MM.1S (cell line): ENCODE measurements at places on chromosomes 3 and 15.
A peak's percentile ranks its signal among the peaks of the same experiment; 100 is the strongest.

DNA sequence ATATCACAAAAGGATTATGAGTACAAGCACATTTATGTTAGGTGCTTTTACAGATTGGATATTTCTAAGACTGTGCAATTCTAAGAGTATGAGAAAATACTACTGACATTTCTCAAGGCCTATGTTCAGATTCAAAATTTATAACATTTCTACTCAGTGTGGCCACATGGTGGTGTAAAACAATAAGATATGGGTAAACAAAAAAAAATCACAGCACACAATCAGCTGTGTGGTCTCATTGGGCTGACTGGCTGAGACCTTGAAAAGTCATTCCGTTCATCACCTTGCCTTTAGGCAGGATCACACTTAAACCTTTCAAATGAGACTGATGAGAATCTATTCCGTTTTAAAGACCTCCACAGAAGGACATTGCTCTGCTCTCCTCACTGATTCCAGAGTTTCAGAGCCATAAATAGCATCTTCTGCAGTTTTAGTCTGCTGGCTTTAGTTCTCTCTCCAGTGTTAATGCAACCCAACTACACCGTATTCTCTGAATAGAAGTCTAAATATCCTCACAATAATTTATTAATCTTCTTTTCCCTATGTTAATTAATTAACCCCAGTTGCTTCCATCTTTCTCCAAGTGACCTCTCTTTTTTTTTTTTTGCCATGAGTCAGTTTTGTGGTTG is 158.2 kb downstream of the SPATA16 start:
- DNase-seq = no peak

DNA sequence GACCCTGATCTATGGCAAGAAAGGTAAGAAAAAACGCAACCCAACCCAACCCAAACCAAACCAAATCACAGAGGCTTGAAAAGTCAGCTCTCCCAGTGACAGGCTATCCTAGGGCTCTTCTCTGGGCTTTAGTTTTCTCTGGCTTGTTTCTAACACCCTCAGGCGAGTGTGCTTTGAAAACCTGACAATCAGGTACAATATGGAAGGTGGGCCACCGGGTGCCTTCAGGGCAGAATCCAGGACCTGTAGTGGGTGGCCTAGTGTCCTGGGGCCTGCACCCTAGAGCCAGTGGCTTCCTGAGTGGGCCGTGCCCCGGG is 46.8 kb downstream of the BHLHE40 start:
- DNase-seq = no peak

DNA sequence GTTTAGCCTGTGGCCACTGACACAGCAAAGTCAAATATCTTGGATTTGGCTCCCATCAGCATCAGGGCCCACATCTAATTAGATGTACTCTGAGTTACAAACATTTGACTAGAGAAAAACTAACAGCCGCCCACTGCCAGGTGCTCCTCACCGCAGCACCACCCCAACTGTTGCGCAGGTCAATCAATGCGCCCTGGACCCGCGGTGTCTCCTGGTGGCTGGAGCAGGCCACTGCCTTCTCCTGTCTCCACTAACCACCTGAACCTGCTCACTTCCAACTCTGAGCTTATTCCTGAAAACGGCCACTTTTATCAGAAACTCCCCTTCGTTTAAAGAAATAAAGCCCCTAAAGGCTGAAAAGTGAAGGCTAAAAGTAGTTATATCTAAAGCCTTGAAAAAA is 4.3 kb downstream of the RIOX2 start:
- DNase-seq = no peak

DNA sequence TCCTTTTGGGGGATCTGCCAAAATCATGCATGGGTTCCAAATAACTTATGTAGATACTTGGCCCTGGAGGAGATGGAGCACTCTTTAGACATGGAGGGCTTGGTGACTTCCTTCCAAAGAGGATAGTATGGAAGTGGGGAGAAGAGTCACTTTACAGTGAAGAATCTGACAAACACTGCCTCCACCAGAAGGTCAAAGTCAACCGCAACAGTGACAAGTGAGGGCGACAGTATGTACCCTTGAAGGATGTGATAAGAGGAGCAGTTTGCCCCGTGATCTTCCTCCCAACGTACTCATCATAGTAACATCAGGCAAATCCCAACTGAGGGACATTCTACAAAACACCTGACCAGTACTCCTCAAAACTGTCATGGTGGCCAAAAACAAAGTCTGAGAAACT is 62.0 kb downstream of the LMCD1 start:
- DNase-seq = no peak

- no peak for DNase-seq
Measured at GRCh38 chr15:57451555-57451954, 75.2 kb downstream of the CGNL1 start.

GRCh38 chr15:47486040-47486439 is 231.3 kb upstream of the SEMA6D start:
- DNase-seq = no peak

DNA sequence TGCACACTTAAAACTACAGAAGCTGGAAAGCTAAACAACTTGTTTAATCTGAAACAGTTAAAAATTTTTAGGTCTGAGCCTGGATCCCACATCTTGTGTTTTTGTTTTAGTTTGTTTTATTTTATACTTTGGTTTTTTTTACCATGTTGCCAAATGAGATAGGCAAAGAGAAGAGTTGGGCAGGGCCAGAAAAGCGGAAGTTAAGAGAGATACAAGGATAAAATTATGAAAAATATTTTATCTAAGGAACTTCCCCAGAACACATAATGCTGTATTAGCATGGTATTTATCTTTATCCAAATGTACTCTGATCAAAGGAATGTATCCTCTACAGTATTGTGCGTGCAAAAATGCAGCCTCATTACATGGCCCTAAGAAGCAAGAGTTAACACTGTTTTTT is 50.7 kb downstream of the PROS1 start:
- no peak for DNase-seq

DNA sequence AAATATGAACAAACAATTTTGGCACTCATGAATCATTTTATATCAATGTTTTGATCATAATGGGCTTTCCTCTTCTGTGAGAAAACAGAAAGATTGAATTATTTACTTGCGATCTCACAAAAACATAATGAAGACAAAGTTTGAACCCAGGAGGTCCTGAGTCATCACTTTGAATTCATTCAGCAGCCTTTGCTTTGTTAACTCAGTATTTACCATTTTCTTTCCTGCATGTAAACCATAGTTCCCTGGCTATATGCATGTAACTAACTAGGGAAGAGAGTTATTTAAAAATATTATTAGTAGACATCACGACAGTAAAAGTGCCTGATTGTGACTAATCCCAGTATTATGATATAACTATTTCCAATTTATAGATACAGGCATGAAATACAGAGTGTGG is 1026.2 kb downstream of the PLOD2 start:
- no peak for DNase-seq

GRCh38 chr3:159796744-159797143 is 191.9 kb upstream of the IL12A start:
- DNase-seq = no peak

GRCh38 chr15:54722342-54722986 is 474.3 kb downstream of the RSL24D1 start:
- DNase-seq = no peak

GRCh38 chr15:59997070-59997701 is 6.9 kb upstream of the FOXB1 start:
- peak; percentile 95 for DNase-seq

GRCh38 chr3:65888980-65889706 is 149.6 kb downstream of the MAGI1 start:
- DNase-seq = peak; percentile 56

GRCh38 chr3:39150803-39151631 is 2.4 kb downstream of the CSRNP1 start:
- DNase-seq = peak; percentile 27

DNA sequence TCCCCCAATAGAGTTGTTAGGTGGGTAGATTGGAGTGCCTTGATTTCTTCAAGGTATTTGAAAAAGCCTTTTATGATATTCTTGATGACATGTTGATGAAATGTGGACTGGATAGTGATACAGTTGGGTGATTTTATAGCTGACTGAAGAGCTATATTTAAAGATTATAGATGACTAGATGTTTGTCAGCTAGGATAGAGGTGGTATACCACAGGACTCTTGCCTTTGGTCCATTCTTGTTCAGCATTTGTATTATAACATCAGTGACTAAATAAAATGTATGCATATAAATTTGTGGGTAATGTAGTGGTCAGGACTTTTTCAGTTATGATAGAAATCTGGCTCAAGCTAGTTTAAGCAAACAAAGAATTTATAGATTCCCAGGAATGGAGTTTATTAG is 143.9 kb downstream of the ZNF609 start:
- no peak for DNase-seq

DNA sequence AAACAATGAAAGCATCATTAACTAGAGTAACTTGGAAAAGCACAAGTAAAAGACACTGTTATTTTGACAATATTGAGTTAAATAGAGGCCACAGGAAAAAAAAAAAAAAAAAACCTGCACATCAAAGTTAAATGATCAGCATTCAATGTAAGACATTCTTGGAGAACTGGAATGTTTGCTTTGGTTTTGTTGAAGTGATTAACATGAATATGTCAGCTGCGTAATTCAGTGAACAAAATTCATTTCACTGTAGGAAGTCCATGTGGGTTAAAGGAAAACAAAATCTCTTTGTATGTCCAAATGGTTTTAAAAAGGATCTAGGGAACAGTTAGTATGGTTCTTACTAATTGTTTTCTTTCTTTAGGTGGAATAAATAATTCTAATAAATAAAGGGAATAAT is 252.8 kb upstream of the CNTN6 start:
- DNase-seq = no peak

DNA sequence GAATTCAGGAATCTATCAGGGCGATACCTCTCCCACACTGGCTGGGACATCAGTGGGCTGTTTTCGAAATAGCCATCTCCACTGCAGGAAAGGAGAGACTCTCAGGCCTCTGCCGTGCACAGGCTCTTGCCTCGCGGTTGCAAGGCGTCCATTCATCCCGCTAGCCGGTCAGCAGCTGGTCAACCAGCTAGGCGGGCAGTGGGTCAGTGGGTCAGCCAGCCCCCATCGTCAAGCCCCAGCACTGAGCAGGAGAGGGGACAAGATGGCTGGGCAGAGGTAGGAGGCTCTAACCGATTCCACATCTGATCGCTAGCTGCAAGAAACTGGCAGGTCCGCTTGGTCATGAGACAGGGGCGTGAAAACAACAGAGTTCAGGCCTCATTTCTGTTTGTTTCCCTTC is 45.1 kb downstream of the MUC4 start:
- no peak for DNase-seq

DNA sequence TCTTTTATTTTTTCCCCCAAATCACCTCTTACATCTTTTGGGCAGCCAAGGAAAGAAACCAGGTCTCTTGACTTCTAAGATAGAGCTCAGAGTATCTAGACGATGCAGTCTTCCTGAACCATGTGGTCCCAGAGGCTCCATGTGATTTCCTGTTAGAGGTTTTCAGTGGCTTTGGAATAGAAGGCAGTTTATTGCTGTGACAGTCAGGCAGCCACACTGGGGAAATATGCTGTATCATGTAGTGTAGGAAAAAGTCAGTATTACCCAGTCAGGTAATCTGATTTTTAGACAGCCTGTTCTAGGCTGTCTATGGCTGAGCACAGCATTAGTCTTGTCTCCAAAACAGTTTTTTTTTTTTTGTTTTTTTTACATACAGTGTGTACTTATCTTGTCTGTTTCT is 294.3 kb downstream of the THSD4 start:
- no peak for DNase-seq

GRCh38 chr3:49021213-49021812 is 608 bp upstream of the NDUFAF3 start:
- peak; percentile 99 for DNase-seq

- DNase-seq = no peak
Measured at GRCh38 chr3:96959901-96960641, 145.7 kb downstream of the EPHA6 start.

DNA sequence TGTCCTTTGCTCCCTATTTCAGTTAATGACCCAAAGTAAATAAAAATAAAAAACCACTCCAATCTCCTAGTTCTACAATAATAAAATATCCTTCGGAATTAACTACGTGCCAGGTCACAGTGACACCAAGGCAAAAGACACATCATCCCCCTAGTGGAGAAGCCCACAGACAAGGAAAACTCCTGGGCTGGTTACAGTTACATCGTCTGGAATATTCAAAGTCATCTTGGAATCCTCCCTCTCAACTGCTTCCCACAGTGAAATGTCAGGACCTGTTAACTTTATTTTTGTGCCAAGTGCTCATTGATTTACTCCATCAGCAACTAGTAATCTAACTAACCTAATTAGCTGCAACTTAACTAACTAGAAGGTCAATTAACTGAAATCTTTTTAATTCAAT is 349.3 kb downstream of the MAGI1 start:
- DNase-seq = no peak

- DNase-seq = no peak
Measured at GRCh38 chr3:167854846-167855245, 119.3 kb downstream of the SERPINI1 start.

- DNase-seq = no peak
Measured at GRCh38 chr15:83283813-83284558, 478 bp downstream of the BNC1 start.

- DNase-seq = peak; percentile 61
Measured at GRCh38 chr3:85360742-85361387, 402.1 kb downstream of the CADM2 start.

- no peak for DNase-seq
Measured at GRCh38 chr3:24810881-24811280, 316.2 kb upstream of the THRB start.

GRCh38 chr15:34367101-34368081 is at the start of gene LPCAT4:
Gene LPCAT4 (minus strand): TSS chr15:34367196. CDS start chr15:34367100, 96 bp downstream.
- peak; percentile 94 for DNase-seq

DNA sequence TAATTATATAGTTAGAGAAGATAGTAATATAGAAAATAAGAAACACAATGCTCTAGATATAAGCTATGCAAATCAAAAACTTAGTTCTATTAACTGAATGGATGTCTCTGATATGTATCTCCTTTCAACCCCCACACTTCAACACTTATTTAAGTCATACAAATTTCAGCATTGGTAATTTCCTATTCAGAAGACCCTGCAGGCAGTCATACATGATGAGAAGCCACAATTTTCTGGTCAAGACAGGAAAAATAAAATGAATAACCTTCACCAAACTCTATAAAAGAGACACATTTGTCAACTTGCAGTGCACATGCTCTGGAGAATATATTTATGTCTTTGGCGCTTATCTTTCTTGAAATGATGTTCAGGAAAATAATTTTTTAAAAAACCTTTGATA is 578 bp upstream of the BCHE start:
- DNase-seq = no peak
